Fibroblast of lung (primary cell): ENCODE measurements at places on chromosomes 3 and 15. TPM values are rescaled to one million over a fixed set of nuclear protein-coding genes. Genes with fewer than 3 reads are reported as not detected.
A peak's percentile ranks its signal among the peaks of the same experiment; 100 is the strongest.

Gene OR4M2
- polyA plus RNA-seq = not detected in 2 replicates

- DNase-seq = peak; percentile 61
Observed at GRCh38 chr3:49703443-49703927, 14.1 kb downstream of the RNF123 start.

- DNase-seq = no peak
Observed at GRCh38 chr3:125238759-125239158, 26.2 kb upstream of the SLC12A8 start.

- no peak for DNase-seq
Observed at GRCh38 chr3:133943031-133943535, 47.4 kb upstream of the RAB6B start.

Gene ZNF619
- polyA plus RNA-seq = 3.2 and 4.2 TPM in 2 replicates

Gene GRIP2
- polyA plus RNA-seq = 0.10 and 0.87 TPM in 2 replicates

DNA sequence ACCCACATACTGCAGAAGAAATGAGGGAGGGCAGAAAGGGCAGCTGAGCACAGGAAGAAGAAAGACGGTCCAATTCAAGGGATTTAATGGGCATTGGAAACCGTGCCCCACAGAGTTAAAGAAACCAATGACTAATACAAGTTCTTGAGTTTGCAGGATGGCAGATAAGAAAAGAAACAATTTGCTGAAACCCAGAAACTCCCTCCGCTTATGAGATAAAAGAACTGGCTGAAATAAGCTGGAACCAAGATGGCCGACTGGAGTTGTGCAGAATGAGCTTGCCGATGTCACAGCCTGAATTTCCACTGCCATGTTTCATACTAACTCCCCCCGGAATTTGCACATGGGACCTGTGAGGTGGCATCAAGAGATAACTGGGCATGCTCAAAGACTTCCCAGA, 47.1 kb downstream of the SCAP start:
- no peak for DNase-seq

Gene ARGFX
- polyA plus RNA-seq = not detected in 2 replicates

GRCh38 chr15:31352911-31353811, 26.5 kb downstream of the KLF13 start:
- DNase-seq = peak; percentile 89
